ENCODE measurements at places on chromosomes 5 and 9.

DNA sequence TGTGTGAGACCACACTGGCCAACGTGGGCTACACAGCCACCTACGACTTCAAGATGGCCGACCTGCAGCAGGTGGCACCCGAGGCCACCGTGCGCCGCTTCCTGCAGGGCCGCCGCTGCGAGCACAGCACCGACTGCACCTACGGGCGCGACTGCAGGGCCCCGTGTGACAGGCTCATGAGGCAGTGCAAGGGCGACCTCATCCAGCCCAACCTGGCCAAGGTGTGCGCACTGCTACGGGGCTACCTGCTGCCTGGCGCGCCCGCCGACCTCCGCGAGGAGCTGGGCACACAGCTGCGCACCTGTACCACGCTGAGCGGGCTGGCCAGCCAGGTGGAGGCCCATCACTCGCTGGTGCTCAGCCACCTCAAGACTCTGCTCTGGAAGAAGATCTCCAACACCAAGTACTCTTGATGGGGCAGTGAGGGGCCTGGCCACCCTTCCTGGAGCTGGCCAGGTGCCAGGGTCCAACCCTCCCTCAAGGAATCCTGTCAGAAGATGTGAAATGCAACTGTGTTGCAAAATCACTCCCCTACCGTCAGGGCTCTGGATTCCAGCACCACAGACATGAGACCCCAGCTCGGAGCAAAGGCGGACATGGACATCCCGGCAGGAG lies 11.1 kb downstream of the DIPK1B start:
- no peak for DNase-seq

DNA sequence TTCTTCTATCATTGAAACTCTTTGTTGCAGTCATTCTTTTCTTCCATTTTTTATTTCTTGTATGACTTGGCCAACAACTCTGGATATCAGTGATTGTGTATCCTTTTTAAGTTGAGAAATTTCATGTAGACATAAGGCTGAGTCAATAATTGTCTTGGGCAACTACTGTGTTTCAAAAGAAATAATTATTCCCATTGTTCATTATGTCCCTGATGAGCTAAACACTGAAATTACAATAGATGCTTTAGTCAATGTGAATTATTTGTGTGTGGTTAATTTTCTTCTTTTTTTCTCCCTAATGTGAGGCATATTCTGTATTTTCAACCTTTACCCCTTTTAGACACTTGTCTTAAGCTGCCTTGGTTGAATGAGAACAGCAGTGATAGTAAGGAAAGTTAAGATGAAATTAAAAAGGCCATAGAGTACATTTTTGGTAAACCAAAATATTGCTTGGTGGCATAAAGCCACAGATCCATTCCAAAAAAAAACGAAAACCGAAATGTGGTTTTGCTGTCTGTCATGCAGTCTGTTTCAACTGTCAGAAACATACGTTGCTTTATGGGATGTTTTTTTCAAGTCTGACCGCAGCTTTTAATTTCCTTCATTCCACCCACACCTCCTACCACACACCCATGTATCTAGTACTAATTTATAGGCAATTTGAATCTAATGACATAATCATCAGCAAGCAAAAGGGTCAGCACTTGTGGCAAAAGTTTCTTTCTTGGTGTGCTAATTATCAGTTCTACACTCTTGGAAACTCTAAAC lies 21.1 kb downstream of the TLE4 start:
- DNase-seq = no peak

GRCh38 chr9:131500377-131500776 lies 2.3 kb upstream of the POMT1 start:
- no peak for DNase-seq

DNA sequence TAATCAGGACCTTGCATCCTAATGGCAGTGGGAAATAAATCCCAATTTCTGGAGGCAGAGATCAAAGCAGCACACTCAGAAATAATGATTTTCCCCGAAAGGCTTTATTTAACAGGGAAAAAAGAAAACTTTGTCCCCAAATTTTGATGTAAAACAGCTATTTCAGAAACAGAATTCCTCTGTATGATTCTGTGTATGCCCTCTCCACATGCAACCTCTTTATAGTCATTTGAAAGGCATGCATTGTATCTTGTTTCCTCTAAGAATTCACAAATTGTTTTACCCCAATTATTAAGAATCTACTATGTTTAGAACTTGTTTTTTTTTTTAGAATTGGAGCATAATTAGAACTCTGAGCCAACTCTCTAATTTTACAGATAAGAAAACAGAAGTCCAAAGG lies 2.7 kb upstream of the PTAR1 start:
- no peak for DNase-seq

DNA sequence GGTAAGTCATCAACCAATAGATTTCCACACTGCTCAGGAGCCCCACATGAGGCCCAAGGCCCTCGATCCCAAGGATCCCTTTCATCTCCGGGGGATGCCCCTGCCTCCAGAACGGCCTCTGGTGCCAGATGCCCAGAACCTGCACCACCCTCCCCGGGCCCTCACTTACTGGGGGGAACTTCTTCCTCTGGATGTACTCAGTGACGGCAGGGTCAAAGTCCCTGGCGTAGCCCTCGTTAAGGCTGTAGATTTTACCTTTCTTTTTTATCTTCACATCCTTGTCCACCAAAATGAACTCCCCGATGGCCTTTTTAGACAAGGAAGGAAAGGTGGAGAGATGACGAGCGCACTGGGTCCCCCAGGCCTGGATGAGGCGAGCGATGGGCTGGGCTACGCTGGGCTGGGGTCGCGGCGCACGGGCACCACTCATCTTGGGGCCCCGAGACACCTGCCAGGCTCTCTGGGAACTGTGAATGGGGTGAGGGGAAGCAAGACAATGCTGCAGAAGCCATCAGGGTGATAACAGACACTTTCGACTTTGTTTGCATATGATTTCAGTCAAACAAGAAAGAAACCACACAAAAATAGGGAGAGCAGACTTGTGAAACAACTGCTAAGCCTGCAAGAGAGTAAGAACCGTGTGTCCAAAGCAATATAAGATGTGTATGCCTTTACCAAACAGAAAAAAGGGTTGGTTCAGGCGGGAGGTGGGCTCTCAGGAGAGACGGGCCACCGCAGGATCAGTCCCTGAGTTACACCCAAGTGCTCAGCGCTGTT lies 13.2 kb upstream of the FBP2 start:
- no peak for DNase-seq

GRCh38 chr9:128062846-128063831 lies 4.0 kb downstream of the NAIF1 start:
- no peak for DNase-seq

- no peak for DNase-seq
Measured at GRCh38 chr5:16586556-16586955, 30.2 kb downstream of the RETREG1 start.

- DNase-seq = no peak
Measured at GRCh38 chr5:76542887-76543690, 80.1 kb downstream of the F2RL2 start.

GRCh38 chr9:136645903-136646754 lies 16.6 kb upstream of the EGFL7 start:
- no peak for DNase-seq

DNA sequence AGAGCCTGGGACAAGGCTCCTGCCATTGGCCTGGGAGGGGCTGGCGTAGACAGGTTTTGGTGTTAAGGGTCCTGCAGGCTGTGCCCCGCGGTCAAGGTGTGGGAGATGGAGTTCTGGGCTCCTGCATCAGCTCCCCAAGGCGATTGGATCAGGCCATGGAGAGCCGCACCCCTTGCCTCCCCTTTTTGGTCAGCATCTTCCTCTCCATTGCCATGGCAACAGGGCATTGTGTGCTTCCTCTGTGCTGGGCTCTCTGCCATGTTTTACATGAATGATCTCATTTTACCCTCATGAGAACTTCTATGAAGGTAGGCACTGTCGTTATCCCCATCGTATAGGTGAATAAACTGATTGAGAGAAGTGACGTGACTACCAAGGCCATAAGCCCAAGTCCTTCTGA lies 344.3 kb upstream of the CLINT1 start:
- no peak for DNase-seq

- DNase-seq = peak; percentile 42
Measured at GRCh38 chr9:70563431-70564204, 149.2 kb upstream of the KLF9 start.

- DNase-seq = no peak
Measured at GRCh38 chr9:115636596-115636995, 517.0 kb upstream of the PAPPA start.
